Astrocyte (in vitro differentiated cells and primary cell): ENCODE measurements at places on chromosomes 12 and 14. TPM values are rescaled to one million over a fixed set of nuclear protein-coding genes. Genes with fewer than 3 reads are reported as not detected.

DNA sequence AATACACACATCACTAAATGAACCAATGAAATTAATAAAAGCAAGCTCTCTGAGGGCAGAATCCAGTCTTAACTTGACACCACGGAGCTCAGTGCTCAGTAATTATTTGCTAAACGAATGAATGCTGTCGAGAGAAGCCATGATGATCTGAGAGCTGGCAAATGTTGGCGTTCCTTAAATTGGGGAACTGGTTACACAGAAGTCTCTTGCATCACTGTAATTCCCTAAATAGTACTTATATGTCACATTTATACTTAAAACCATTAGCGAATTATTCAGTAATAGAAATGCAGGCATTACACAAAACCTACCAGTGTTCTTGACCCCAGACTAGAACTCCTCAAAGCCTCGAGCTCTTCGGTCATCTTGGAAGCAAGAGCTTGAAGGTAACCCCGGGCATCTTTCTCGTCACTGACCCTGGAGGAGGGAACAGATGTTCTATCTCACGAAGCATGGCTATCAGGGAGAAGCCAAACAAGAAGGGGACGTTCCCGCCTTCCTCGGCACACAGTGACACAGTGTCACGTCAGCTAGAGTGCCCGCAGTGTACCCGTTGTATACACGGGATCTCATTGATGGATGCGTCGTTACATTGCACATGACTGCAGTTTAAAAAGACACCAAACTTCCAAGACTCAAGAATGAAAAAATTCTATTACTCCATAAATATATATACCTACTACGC is 43.6 kb downstream of the AMN start:
- H3K4me3 ChIP-seq = no peak overlapping the region
- peaks cover 66% of the 10 kb centered on the region for H3K36me3 ChIP-seq
- no peak overlapping the region for H3K27ac ChIP-seq
- DNase-seq = no peak
- no peaks in the 10 kb centered on the region for H3K4me1 ChIP-seq

DNA sequence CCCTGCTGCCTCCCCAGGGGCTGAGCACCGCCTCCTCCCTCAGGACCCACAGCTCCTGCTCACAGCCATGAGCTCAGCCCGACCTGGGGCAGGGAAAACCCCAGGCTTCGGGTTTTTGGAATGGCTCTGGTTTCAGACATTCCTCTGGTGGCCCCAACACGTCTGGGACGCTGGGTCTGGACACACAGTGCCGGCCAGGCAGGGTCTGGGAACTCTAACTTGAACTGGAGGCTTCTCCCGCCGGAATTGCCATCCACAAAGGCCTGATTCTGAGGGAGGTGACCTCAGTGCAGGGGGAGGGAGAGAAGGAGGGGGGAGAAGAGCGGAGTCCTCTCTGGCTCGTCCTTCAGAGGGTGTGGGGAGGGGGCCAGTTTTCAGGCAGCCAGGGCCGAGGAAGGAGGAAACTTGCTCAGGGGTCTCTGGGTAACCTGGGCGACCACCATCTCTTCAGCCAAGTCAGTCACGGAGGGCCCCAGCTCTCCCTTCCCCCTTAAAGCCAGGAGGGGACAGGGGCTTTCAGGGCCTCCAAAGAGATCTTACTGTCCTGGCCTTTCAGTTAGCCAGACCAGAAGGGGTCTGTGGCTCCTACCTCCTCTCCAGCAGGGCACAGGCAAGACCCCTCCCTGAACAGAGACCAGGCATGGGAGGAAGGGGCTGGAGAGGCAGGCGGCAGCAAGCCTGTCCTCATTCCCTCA is 19.4 kb downstream of the NCKAP5L start:
- H3K4me1 ChIP-seq = peaks cover 16% of the 10 kb centered on the region
- H3K27ac ChIP-seq = peak overlapping the region; percentile 18
- H3K27me3 ChIP-seq = no peaks in the 10 kb centered on the region
- H3K36me3 ChIP-seq = peaks cover 16% of the 10 kb centered on the region
- DNase-seq = peak; percentile 18

DNA sequence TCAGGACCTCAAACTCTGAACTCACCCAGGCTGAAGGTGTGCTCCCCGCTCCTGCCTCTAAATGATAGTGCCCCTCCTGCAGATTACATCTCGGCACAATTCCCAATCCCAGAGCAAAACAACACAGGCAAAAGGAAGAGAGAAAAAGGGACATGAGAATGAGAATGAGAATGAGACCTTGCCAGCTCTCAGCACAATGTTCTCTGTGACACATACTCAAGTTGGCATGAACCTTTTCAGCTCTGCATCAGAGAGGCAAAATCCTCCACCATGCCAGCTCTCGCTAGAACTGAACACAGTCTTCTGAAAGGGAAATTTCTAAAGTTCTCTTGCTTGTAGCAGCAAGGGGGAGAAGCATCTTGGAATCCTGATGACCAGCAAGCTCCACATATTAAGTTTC is 84.6 kb downstream of the KSR2 start:
- DNase-seq = no peak
- H3K4me1 ChIP-seq = no peaks in the 10 kb centered on the region
- H3K27ac ChIP-seq = no peak overlapping the region

GRCh38 chr12:16473610-16474326 is 126.3 kb downstream of the MGST1 start:
- no peaks in the 10 kb centered on the region for H3K4me1 ChIP-seq
- no peak overlapping the region for H3K27ac ChIP-seq
- DNase-seq = no peak
- H3K27me3 ChIP-seq = no peaks in the 10 kb centered on the region
- H3K36me3 ChIP-seq = no peaks in the 10 kb centered on the region

DNA sequence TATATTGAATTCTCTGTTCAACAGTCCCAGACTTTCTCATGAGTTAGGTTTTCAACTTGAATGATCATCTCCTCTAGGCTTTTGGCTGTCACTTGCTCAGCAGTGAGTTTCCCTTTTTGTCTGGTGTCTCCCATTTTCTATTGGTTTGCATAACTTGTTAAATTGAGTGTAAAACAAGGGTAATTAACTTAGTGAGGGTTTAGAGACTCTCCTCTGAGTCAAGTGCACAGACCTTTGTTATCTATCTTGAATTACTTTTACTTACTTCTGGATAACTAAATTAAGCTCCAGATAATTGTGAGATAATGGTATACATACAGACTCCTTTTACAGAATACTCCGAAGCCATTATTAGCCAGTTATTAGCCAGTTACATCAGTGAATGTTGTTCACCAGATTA is 22.0 kb downstream of the MLXIP start:
- no peak overlapping the region for H3K4me3 ChIP-seq
- H3K4me1 ChIP-seq = peaks cover 25% of the 10 kb centered on the region
- H3K36me3 ChIP-seq = no peaks in the 10 kb centered on the region
- DNase-seq = no peak

DNA sequence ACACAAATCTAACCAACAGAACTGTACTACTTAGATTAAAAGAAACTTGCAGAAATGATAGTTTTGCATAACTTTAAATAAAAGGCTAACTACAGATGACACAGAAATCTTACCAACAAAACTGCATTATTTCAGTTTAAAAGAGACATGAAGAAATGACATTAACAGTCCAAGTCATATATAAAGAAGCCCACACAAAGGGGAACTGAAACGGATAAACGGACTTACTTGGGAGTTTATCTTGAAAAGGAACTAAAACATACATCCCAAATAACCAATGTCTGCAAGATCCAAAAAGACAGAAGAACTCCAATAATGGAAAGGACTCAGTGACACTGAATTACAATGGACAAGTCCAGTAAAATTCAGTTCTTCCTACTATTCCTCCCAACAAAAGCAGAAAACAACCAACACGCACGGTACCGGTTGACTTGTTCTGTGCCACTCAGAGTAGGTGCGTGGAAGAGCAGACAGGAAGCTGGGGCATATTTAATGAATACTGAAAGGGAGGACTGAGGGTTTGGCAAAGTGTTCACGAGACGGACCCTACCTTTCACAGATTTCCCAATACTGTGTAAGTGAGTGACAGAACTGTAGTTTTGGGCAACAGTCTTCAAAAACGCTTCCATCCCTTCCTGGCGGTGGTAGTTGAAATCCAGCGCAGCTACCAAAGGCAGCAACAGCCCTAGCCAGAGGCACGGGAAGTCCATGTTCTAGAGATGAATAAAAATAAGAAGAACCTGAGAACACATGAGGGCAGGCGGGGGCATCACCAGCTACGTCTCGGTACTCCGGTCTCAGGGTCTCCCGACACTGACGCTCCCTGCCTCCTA is 627 bp downstream of the CPM start:
- no peak overlapping the region for H3K27ac ChIP-seq
- H3K27me3 ChIP-seq = peaks cover 8% of the 10 kb centered on the region
- H3K4me3 ChIP-seq = peak overlapping the region; percentile 69
- no peaks in the 10 kb centered on the region for H3K36me3 ChIP-seq
- DNase-seq = peak; percentile 17

GRCh38 chr14:81305743-81306142 is 85.0 kb upstream of the GTF2A1 start:
- H3K36me3 ChIP-seq = no peaks in the 10 kb centered on the region
- no peak for DNase-seq
- no peak overlapping the region for H3K27ac ChIP-seq

- H3K36me3 ChIP-seq = no peaks in the 10 kb centered on the region
- no peak overlapping the region for H3K27ac ChIP-seq
- no peak overlapping the region for H3K4me3 ChIP-seq
- H3K4me1 ChIP-seq = peaks cover 13% of the 10 kb centered on the region
These were observed 11.5 kb downstream of the UBC start for GRCh38 chr12:124902916-124903315.

- no peak overlapping the region for H3K4me3 ChIP-seq
- DNase-seq = peak; percentile 23
- H3K4me1 ChIP-seq = no peaks in the 10 kb centered on the region
- H3K27me3 ChIP-seq = peaks cover 8% of the 10 kb centered on the region
These were observed 269.3 kb downstream of the DAD1 start for GRCh38 chr14:22319526-22320361.

CCDC197 gene
- not detected in 2 replicates for total RNA-seq

CLEC9A gene
- not detected in 2 replicates for total RNA-seq

LRIG3 gene
- total RNA-seq = 96.0 and 129 TPM in 2 replicates

ALG10B gene
- total RNA-seq = 1.6 and 1.8 TPM in 2 replicates

ITPR2 gene
- total RNA-seq = 24.4 and 24.8 TPM in 2 replicates
